ENCODE measurements at places on chromosomes 7 and 10. TPM values are rescaled to one million over a fixed set of nuclear protein-coding genes. Genes with fewer than 3 reads are reported as not detected.

The LIPN gene
- 0.43 TPM for polyA plus RNA-seq

The PSD gene
- polyA plus RNA-seq = 0.33 TPM

The TNRC18 gene
- polyA plus RNA-seq = 41.8 TPM

The TDRD1 gene
- polyA plus RNA-seq = 0.36 TPM

The FBXO24 gene
- 1.2 TPM for polyA plus RNA-seq

The ELMO1 gene
- polyA plus RNA-seq = 10.9 TPM

The SORCS1 gene
- polyA plus RNA-seq = not detected

The FEZF1 gene
- polyA plus RNA-seq = not detected

The GRID2IP gene
- 0.25 TPM for polyA plus RNA-seq

The NPC1L1 gene
- polyA plus RNA-seq = 6.1 TPM

The GET4 gene
- polyA plus RNA-seq = 16.5 TPM

The SGPL1 gene
- polyA plus RNA-seq = 6.4 TPM

The UTF1 gene
- not detected for polyA plus RNA-seq

The GPR26 gene
- not detected for polyA plus RNA-seq

The HOXA5 gene
- 1.6 TPM for polyA plus RNA-seq

The PRKG1 gene
- polyA plus RNA-seq = 26.2 TPM

The SERPINE1 gene
- polyA plus RNA-seq = 71.5 TPM

The FAM24B gene
- polyA plus RNA-seq = 1.1 TPM

The OIT3 gene
- not detected for polyA plus RNA-seq

The ACTR3C gene
- polyA plus RNA-seq = not detected

The DIP2C gene
- 6.4 TPM for polyA plus RNA-seq

The PPP1R9A gene
- polyA plus RNA-seq = 1.6 TPM

The AP4M1 gene
- polyA plus RNA-seq = 60.9 TPM

The PARG gene
- 6.9 TPM for polyA plus RNA-seq

The CDNF gene
- 1.3 TPM for polyA plus RNA-seq

The CALHM1 gene
- not detected for polyA plus RNA-seq

The KLHDC10 gene
- 5.0 TPM for polyA plus RNA-seq

The NACAD gene
- polyA plus RNA-seq = 1.3 TPM

The CYP2C9 gene
- not detected for polyA plus RNA-seq

The ERVW-1 gene
- not detected for polyA plus RNA-seq

The RALA gene
- 9.6 TPM for polyA plus RNA-seq

The FAM221A gene
- polyA plus RNA-seq = 1.8 TPM

The STEAP1 gene
- polyA plus RNA-seq = 7.8 TPM

The DKK1 gene
- polyA plus RNA-seq = not detected

The C10orf53 gene
- not detected for polyA plus RNA-seq

The RASA4B gene
- 14.4 TPM for polyA plus RNA-seq

The TMEM270 gene
- not detected for polyA plus RNA-seq

The TFEC gene
- 1.0 TPM for polyA plus RNA-seq

The PNLIPRP3 gene
- polyA plus RNA-seq = not detected

The CYP2C19 gene
- 1.5 TPM for polyA plus RNA-seq
